ENCODE measurements at places on chromosomes 16 and 17.

DNA sequence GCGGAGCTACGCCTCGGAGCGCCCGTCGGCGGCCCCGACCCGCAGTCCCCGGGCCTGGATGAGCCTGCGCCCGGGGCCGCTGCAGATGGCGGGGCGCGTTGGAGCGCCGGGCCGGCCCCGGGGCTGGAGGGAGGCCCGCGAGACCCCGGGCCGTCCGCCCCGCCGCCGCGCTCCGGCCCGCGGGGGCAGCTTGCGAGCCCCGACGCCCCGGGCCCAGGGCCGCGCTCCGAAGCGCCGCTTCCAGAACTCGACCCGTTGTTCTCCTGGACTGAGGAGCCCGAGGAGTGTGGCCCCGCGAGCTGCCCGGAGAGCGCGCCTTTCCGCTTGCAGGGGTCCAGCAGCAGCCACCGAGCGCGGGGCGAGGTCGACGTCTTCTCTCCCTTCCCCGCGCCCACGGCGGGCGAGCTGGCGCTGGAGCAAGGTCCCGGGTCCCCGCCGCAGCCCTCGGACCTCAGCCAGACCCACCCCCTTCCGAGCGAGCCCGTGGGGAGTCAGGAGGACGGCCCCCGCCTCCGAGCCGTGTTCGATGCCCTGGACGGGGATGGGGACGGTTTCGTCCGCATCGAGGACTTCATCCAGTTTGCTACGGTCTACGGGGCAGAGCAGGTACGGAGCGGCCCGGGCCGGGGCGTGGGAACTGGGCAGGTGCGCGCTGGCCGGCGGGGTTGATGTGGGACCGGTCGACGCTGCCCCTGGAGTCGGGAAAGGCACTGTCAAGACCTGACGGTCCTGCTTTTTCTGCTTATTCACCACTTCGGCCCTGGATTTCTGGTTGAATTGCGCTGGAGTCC lies 861 bp downstream of the RAB11FIP3 start:
- no peak for DNase-seq

- DNase-seq = no peak
These were observed 162.1 kb upstream of the AXIN2 start for GRCh38 chr17:65723431-65724151.

GRCh38 chr16:53605356-53605755 lies 98.3 kb downstream of the RPGRIP1L start:
- no peak for DNase-seq

- no peak for DNase-seq
These were observed 46.5 kb downstream of the GAS7 start for GRCh38 chr17:10151667-10152496.

- no peak for DNase-seq
These were observed 119.7 kb downstream of the KIF2B start for GRCh38 chr17:53942436-53942835.

DNA sequence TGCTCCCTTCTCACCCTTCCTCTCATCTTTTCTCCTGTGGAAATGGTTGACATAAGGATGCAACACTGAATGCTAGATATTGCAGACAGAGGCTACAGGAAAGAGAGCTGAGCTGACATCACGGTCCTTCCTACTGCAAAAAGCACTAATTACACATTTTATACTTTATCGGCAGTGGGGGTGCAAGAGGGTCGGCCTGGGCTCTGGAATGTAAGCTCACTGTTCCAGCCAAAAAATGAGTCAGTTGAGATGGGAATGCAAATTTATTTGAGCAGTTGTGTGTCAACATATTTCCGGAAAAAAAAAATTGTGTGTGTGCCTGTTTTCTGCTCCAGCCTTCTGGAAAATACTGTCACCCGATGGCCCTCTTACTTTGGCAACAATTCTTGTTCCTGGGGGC lies 14.1 kb upstream of the MRTFB start:
- DNase-seq = no peak

DNA sequence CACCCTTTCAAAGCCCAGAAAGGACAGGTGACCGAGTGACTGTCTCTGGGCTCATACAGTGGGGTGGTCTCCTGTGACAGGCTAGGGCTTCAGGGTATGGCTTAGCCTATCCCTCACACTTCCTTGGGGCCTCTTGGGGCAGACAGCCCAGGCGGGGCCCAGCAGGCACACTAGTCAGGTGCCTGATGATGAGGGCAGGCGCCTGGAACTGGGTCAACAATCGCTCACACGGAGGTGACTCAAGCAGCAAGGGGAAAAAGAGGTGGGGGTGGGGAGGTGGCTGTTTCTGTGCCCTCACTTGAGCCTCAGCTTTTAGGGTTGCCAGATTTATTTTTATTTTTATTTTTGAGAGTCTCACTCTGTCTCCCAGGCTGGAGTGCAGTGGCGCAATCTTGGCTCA lies 6.4 kb upstream of the GRN start:
- no peak for DNase-seq

GRCh38 chr17:66535611-66536010 lies 233.2 kb downstream of the PRKCA start:
- no peak for DNase-seq

DNA sequence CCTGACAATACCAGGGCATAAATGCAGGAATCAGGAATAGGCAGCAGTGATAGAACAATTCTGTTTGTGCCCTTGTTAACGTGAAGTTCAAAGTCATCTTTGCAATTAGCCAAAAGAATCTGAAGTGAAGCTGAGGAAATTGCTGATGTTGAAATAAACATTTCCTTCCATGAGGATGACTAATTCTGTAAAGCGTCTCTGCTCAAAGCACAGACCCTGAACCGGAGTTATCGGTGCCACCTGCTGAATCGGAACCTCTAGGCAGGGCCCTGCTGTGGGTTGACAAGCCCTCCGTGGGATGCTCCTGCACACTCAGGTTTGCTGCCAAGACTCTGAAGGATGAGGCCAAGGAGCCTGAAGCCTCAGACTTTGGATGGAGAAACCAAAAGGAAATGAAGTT lies 37.0 kb upstream of the CDH1 start:
- DNase-seq = no peak

- DNase-seq = no peak
These were observed 39.1 kb downstream of the ASPA start for GRCh38 chr17:3514873-3515272.

GRCh38 chr16:84062734-84063640 lies 20.4 kb upstream of the SLC38A8 start:
- DNase-seq = peak; percentile 24

DNA sequence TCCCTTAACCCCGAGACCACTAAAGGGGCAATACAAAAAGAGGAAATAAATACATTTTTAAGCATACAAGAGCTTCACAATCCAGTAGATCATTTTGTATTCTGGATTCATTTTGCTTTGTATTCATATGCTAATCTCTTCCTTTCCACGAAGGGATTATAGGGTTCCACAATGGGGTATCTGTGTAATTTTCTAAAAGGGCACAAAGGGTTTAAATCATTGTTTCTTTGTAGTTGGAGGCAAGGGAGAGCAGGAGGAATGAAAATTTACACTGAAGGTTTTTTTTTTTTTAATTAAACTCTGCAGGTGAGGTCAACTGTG lies 592 bp upstream of the NUFIP2 start:
- DNase-seq = no peak

DNA sequence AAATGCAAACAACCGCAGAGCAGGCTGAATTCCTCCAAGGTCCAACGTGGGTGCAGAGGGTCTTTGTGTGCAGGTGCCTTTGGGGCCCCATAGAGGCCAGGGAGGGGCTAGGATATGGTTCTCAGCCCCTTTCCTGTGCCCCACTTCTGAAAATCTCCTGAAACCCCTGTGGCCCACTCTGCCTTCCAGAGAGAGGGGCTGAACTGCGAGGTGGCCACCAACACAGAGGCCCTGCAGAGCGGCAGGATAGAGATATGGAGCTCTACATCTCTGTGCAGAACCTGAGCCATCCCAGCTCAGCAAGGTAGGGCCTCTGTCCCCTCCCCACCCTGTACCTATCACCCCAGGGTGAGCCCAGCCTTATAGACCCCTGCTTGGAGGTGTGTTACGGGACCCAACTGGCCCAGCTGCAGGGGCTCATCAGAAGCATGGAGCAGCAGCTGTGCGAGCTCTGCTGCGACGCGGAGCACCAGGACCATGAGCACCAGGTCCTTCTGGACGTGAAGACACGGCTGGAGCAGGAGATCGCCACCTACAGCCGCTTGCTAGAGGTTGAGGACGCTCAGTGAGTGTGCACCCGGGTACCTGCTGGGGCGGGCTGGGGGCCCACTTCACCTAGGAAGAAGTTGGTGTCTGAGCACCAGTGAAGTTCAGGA lies 5.5 kb downstream of the USP6 start:
- no peak for DNase-seq

DNA sequence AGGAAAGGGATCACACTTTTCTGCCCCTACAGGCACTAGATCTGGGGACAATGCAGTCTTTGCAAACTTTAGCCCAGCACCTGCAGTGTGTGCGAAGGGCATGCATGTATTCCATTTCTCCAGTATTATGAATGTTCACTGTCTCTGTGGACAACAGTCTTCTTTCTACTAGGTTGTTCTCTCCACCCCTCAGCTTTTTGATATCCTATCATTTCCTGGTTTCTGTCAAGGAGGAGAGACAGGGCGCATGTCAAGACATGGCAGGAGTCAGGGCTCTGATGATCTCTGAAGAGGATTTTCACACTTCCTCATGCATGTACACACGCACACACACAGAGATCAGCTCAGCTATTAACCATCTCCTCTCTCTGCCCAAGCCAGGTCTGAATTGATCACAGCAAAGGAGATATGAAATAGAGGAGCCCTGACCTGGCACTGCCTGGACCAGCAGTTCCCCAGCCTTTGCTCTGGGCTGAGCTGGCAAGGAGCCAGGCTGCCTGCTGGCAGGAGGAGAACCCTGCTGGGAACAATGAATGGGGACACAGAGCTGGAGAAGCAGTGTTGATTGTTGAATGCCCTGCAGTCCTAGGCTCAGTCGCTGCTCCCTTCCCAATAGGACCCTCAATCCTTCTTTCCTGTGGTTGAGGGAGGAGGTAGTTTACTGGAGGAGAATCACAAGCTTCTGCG lies 2.6 kb downstream of the GPR179 start:
- no peak for DNase-seq

- no peak for DNase-seq
These were observed 82.1 kb upstream of the CLEC18B start for GRCh38 chr16:74503412-74503811.

- no peak for DNase-seq
These were observed 632 bp downstream of the CYBC1 start for GRCh38 chr17:82449883-82450356.

GRCh38 chr16:54921206-54921824 lies 9.3 kb upstream of the IRX5 start:
- DNase-seq = no peak

DNA sequence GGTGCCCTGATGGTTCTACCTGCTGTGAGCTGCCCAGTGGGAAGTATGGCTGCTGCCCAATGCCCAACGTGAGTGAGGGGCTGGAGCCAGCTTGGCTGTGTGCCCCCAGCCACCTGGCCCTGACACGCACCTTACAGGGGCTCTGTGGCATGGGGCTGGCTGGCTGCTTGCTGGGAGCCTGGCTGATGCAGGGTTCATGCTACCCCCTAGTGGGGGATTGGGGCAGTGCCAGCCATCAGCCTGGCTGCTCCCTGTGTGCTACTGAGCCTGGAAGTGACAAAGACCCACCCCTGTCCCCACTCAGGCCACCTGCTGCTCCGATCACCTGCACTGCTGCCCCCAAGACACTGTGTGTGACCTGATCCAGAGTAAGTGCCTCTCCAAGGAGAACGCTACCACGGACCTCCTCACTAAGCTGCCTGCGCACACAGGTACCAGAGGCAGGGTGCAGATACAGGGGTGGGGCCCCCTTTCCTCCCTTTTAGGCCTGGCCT lies 5.7 kb downstream of the GRN start:
- DNase-seq = peak; percentile 50

- no peak for DNase-seq
These were observed at the start of gene CRYM for GRCh38 chr16:21277927-21278706. TSS of gene CRYM (minus strand) at chr16:21278290. CDS start at chr16:21278251, 39 bp downstream.

GRCh38 chr17:3826191-3826590 lies 19.9 kb downstream of the NCBP3 start:
- DNase-seq = no peak

DNA sequence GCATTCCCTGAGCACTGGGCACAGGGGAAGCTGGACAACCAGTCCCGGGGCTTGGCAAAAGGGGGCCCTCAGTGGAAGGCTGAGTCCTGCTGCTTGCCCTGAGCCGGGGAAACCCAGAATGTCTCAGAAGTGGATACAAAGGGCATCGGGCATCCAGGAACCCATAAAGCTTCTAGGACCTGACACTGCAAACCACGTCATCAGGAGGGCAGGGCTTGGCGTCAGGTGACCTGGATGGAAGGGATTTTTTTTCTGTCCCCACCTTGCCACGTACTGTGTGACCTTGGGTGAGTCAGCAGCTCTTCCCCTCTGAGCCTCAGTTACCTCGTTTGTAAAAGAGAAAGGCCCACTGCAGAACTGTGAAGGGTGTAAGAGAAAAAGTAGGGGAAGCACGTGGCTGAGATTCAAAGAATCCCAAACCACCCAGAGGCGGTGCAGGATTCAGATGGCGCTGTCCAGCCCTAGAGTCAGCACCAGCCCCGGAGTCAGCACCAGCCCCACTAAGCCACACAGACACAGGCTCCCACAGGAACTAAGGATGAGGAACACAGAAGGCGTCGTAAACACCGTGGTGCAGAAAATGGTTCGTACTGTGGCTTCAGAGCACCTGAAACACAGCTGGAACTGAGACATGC lies 53.7 kb downstream of the C16orf95 start:
- DNase-seq = no peak

DNA sequence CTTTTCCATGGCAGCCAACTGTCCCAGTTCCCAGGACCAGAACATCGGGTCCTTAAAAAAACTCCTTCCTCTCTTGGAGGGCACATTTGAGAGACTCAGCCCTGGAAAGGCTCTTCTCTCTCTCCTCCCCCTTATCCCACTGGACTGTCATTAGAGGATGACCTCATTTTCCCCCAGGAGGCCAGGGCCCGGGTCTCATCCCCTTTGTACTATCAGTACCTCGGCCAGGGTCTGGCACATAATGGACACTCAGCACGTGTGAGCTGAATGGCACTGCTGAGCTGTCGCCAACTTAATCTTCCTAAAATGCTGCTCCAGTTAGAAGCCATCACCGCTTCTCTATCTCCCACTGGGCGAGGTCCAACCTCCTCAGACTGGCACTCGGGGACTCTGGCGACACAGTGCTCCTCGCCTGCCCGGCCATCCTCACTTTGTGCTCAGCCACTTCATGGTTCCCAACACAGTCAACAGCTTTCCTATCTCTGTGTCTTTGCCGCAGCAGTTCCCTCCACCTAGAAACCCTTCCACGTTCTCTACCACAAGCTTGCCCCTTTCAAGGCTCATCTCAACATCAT lies 3.6 kb upstream of the RHBDL3 start:
- DNase-seq = no peak

DNA sequence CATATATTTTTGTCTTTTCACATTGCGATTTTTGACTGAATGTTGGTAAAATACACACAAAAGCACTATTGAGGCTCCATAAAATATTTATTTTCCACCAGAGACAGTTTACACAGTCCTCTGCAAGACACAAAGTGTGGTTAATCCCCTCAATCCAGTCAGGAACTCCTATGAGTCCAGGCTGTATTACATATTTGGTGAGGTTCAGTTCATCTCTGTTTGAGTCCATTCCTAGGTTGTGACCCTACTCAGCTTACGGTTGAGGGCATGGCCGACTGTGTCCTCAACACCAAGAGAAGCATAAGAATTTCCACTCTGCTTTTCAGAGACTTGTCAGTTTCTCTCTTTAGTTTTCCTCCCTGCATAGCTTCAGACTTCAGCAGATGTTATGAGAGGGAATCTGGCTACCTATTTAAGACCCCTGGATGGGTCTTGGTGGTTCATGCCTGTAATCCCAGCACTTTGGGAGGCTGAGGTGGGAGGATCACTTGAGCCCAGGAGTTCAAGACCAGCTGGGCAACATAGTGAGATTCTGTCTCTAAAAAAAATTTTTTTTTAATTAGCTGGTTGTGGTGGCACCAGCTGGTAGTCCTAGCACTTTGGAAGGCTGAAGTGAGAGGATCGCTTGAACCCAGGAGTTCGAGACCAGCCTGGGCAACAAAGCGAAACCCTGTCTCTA lies 25.1 kb downstream of the ARL4D start:
- no peak for DNase-seq
